Midbrain (tissue), 1 donor: ENCODE measurements at places on chromosomes 6 and 20.

GRCh38 chr20:10065154-10065833, 30.5 kb downstream of the ANKEF1 start:
- no peak for DNase-seq

DNA sequence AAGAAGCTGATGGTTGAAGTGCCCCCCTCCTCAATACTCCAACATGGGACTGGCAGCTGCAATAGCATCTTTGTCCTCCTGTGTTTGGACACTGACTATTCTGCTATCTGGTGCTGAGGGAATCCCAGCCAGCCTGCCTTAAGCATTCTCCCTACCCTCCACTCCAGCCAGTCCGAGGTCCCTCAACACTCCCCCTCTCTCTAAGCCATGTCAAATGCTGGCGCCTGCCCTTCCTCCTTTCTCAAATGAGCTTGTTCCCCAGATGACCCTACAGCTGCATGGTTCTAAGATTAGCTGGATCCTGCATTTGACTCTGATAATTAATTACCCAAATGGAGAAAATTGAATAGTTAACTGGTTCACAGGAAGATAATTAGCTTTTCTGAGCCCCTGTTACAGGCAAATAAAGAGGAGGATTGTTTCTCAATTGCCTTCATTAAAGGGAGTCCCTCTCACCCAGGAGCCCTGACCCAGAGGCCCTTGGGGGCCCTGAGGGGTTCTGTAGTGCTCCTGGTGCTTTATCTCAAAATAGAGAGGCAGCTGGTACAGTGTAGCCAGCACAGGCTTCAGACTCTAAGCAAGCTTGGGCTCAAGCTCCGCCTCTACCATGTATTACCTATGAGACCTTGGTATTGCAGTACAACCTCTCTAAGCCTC, 37.9 kb upstream of the CHD6 start:
- no peak for DNase-seq

GRCh38 chr6:68635706-68636513, 828 bp downstream of the ADGRB3 start:
- DNase-seq = no peak

DNA sequence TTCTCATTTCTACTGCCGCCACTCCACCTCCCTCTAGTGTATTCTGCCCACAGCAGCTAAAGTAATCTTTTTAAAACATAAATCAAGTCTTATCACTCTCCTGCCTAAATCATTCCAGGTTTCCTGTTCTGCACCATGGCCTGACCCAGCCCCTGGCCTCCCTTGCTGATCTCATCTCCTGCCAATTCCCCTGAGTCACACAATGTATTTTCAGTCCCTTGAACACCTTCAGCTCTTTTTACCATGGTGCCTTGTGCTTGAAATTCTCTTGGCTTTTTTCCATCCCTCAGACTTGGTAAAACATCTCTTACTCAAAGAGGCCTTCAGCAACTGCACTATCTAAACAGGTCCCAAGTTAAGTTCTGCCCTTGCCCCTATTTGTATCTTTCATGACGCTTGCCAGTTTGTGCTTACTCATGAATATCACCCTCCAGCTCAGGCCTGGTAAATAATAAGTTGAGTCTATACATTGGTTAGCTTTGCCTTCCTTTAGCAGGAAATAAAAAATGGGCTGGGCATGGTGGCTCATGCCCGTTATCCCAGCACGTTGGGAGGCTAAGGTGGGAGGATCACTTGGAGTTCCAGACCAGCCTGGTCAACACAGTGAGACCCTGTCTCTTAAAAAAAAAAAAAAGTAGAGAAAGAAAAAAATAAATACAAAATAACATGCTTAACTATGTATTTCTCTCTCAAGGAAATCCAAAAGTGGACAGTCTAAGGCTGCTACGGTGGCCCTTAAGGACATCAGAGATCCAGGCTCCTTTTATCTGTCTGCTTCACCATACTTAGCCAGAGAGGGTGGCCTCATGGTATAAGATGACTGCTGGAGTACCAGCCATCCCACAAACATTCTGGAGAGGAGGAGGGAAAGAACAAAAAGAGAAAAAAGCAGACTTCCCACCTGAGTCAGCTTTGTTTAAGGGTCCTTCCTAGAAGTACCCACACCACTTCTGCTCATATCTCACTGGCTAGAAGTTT, 62.2 kb downstream of the ARFGEF2 start:
- DNase-seq = no peak

GRCh38 chr20:52031563-52032303, 159.8 kb downstream of the ZFP64 start:
- no peak for DNase-seq

DNA sequence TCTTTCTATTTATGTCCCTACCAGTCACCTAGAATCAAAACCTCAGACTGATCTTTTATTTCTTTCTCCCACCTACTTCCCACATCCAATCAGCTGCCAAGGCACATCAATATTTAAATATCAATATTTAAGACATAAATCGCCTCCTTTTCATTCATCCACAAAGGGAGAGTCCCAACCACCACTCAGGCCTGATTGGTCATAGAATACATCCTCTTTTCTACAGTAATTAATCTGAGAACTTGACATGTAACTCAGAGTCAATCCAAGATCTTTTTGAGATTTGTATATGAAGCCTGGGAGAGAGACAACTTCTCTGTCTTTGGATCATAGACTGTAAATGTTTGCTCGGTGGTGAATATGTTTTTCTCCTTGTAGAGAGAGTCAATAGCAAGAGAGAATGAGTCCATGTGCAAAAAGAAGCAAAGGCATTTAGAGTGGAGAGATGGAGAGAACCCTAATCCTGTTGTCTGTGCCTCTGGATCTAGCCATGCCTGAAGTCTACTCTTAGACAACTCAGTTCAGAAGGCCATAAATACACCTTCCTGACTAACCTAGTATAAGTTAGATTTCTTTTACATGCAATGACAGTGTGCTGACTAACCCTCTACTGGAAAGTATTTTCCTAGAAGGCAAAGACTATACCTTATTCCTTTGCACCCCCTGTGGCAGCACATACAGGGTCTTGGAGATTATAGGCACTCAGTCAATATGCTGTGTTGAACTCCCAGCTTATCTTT, 12.1 kb upstream of the NEDD9 start:
- DNase-seq = no peak
